ENCODE measurements at places on chromosomes 1 and 21.

GRCh38 chr1:58942759-58943191 lies 158.9 kb upstream of the JUN start:
- DNase-seq = no peak

- no peak for DNase-seq
Observed at GRCh38 chr1:158186180-158186579, 5.5 kb downstream of the CD1D start.

- no peak for DNase-seq
Observed at GRCh38 chr1:185874246-185874645, 140.1 kb downstream of the HMCN1 start.

DNA sequence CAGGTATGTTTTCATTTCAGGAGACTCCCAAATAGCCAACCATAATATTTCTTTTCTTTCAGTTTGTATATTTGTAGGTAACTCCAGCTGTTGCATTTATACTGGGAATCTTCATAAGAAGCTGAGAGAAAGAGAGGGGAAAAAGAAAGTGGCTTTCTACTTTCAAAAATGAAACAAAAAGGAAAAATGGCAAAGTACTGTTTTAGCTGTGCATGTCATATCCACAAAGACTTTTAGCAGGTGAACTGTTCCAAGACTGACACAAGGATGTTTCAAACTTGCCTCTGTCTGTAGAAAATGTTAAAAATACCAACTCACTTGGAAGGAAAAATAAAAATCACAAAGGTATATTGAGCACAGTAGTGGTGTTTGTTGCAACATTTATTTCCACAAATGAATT lies 41.9 kb upstream of the CACYBP start:
- DNase-seq = no peak

GRCh38 chr1:228983661-228984060 lies 248.4 kb downstream of the RHOU start:
- DNase-seq = no peak

GRCh38 chr1:30331415-30332065 lies 391.8 kb downstream of the MATN1 start:
- DNase-seq = no peak

GRCh38 chr1:170617591-170618330 lies 46.2 kb upstream of the PRRX1 start:
- DNase-seq = no peak

GRCh38 chr1:221032637-221033280 lies 153.5 kb downstream of the HLX start:
- no peak for DNase-seq

- no peak for DNase-seq
Observed at GRCh38 chr21:42513985-42514882, 582 bp downstream of the SLC37A1 start.

GRCh38 chr1:158255656-158256055 lies 1.4 kb downstream of the CD1A start:
- DNase-seq = no peak

DNA sequence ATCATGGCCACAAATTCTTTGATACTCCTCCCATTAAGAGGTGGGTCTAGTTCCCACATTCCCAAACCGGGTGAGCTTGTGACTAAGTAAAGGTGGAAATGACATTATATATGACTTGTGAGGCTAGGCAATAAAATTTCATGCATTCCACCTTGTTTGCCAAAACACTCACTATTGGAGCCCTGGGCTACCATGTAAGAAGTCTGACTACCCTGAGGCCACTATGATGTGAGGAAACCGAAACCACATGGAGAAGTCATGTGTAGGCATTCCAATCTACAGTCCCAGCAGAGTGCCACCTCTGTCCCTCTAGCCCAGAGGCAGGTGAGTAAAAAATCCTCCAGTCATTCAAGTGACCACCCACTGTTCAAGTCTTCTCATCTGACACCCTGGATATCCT lies 17.9 kb upstream of the SMG7 start:
- no peak for DNase-seq

DNA sequence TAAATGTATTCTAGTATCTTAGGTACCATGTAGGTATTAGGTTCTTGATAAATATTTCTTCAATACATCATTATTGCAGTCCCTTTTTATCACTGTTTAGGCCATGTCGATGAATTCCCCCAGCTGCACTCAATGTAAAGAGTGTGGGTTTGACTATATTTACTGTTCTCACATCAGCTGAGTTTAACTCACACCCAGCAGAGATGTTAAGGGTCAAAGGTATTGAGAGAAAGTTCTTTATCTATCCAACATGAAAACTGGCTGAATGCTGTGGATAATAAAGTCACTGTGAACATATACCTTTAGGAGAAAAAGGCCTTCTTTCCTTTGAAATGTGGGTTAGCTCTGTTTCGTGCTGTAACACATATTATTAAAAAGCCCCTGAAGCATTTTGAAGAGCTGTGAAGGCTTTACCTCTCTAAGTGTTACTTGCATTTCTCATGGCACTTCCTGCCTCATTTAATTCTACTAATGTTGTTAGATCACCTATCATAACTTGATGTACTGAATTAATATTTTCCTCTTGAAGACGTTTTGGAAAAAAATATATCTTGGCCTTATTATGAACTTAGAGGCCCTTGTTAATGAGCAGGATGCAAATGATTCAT lies 19.1 kb upstream of the LYST start:
- peak; percentile 52 for DNase-seq

GRCh38 chr1:1063261-1063944 lies 10.7 kb downstream of the RNF223 start:
- DNase-seq = no peak

DNA sequence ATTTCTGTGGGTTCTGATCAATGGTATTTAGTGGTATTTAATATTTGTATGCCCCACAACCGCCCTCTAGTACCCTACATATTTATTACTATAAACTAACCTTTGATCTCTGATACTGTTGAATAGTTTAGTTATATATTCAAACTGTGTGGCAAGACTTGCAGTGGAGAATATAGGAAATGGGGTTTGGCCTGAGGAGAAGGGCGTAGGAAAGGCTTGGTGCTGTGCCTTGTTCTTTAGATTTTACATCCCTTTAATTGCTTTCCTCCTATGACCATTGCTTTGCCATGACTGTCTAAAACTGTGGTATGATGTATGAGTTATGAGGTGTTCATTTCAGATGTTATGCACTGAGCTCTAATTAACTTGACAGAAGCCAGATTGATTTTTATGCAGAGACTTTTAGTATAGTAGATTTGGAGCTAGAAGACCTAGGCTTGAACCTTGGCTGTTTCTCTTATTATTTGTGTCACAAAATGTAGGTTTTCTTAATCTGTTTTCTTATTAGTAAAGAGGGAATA lies 18.6 kb downstream of the DISP1 start:
- DNase-seq = no peak

DNA sequence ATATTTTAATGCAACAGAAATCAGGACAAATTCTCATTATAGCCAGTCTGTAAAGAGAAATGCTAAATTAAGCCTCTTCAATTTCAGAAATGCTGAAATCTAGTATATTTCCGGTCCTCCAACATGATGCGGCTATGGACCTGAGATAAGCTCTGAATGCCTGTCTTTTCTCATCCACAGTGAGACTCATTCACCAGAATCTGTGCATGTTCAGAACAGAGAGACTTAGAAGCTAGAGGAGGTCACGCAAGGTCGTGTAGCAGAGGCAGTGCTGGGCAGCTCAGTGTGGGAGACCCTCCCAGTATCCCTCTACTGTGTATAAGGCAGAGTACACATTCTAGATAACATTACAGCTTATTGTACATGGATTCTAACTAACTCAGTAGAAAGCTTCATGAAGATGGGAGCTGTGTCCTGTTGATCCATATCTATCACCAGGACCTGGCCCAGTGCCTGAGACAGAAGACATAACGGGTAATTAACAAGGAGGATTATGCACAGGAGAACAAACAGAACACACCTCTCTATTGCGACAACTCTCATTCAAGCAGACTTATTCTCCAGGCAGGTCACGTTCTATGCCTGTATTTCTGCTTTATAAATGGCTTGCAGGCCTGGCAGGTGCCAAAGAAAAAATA lies 97.0 kb upstream of the COA6 start:
- no peak for DNase-seq

GRCh38 chr1:212737559-212737958 lies 37.9 kb upstream of the BATF3 start:
- no peak for DNase-seq

DNA sequence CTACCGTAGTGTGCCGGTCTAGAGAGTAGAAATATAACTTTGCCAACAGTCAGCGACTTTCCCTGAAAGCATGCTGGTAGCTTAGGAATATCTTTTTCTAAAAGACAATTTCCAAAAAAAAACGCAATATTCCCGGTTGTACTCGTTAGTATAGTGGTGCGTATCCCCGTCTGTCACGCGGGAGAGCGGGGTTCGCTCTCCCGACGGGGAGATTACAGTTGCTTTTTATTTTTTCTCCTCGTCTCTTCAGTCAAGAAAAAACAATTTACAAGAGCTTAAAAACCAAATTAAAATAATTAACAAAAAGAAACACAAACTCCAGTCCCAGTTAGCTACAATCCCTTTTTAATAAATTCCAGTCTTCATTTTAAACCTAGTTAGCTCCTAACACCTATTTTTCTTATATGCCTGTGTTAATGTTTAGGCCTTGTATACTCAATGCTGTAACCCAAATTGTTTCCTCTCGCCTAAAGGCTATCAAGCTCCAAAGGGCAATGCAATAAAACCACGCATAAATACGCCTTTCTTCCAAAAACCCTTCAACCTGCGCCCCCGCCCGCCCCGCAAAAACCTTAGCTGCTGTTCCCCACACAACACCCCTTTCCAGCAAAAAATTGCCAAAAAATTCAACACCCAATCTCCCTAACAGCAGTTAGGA lies 7.8 kb downstream of the HSPA6 start:
- no peak for DNase-seq

- no peak for DNase-seq
Observed at GRCh38 chr1:175536921-175537320, 206.5 kb downstream of the TNR start.

DNA sequence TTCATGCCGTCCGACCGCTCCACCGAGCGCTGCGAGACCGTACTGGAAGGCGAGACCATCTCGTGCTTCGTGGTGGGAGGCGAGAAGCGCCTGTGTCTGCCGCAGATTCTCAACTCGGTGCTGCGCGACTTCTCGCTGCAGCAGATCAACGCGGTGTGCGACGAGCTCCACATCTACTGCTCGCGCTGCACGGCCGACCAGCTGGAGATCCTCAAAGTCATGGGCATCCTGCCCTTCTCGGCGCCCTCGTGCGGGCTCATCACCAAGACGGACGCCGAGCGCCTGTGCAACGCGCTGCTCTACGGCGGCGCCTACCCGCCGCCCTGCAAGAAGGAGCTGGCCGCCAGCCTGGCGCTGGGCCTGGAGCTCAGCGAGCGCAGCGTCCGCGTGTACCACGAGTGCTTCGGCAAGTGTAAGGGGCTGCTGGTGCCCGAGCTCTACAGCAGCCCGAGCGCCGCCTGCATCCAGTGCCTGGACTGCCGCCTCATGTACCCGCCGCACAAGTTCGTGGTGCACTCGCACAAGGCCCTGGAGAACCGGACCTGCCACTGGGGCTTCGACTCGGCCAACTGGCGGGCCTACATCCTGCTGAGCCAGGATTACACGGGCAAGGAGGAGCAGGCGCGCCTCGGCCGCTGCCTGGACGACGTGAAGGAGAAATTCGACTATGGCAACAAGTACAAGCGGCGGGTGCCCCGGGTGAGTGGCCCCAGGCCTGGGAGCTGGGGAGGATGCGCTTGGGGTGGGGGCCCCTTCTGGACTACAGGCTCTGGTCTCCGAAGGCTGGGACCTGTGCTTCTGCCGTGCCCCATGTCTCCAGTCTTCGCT lies 1.1 kb downstream of the SKI start:
- DNase-seq = peak; percentile 26

GRCh38 chr1:20480951-20481617 lies 4.9 kb downstream of the CAMK2N1 start:
- no peak for DNase-seq

DNA sequence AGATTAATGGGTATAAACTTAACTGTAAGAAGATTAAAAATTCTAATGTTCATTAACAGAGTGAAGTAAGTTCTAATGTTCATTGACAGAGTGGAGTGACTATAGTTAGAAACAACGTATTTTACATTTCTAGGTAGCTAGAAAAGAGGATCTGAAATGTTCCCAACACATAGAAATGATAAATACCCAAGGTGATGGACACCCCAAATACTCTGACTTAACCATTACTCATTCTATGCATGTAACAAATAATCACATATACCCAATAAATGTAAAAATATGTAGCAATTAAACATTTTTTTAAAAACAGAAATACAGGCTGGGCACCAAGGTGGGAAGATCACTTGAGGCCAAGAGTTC lies 62.1 kb downstream of the ABL2 start:
- no peak for DNase-seq

DNA sequence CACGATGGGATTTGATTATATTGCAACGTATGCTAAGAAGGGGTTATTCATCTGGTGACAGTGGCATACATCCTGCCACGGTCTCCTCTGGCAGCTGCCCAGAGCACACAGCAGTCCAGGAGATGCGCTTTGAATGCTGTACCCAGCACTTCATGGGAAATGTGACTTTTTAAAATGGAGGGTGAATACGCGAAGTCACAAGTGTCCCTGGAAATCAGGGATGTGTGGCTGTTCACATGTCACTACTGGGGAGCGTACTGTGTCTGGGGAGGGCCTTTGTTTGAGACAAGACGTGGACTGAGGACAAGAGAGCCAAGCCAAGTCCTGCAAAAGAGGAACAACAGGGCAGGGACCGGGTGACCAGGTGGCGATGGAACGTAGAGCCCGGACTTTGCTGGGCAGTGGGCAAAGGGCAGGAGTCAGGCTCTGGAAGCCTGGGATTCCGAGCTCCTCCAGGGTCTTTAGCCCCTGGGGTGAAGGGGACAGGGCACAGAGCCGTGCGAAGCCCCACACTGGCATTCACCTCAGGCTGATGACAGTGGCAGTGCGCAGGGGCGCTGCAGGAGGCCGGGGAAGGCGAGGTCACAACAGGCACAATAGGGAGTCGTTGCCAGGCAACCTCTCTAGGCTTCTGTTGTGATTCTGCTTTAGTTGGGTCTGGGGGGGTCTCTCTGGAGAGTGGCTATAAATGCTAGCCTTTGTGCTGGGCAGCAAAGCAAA lies 11.4 kb upstream of the ZBTB21 start:
- peak; percentile 13 for DNase-seq

- DNase-seq = no peak
Observed at GRCh38 chr1:229970714-229971113, 96.3 kb upstream of the GALNT2 start.

DNA sequence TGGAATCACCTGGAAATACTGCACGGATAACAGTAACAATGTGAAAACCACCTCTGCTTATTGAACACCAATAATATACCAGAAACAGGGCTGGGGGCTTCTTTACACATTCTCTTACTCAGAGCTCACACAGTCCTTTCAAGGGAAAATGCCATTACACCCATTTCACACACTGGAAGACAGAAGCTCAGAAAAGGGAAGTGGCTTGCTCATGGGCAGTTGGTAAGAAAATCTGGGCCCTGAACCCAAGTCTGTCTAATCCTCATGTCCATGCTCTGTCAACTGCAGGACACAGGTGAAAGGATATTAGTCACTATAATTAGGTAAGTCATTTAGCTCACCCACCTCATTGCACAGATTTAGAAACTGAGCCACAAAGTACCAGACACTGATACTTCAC lies 18.6 kb downstream of the C8A start:
- DNase-seq = no peak
